ENCODE measurements at places on chromosomes 3 and 15. TPM values are rescaled to one million over a fixed set of nuclear protein-coding genes. Genes with fewer than 3 reads are reported as not detected.

The PARL gene
- 40.4 TPM for total RNA-seq

The GABRA5 gene
- not detected for total RNA-seq

The ARF4 gene
- total RNA-seq: 50.4 TPM

The SMCO1 gene
- not detected for total RNA-seq

The MEX3B gene
- total RNA-seq: 0.76 TPM

The FGF7 gene
- not detected for total RNA-seq

The PLSCR5 gene
- not detected for total RNA-seq

The ZNF710 gene
- total RNA-seq: 23.7 TPM

The COPS2 gene
- 53.7 TPM for total RNA-seq

The TMEM212 gene
- total RNA-seq: not detected

The C3orf70 gene
- not detected for total RNA-seq

The AP3B2 gene
- not detected for total RNA-seq

The RASGRP1 gene
- 157 TPM for total RNA-seq

The ALG1L2 gene
- not detected for total RNA-seq

The LXN gene
- total RNA-seq: 8.1 TPM

The TMEM266 gene
- not detected for total RNA-seq

The LRRC34 gene
- total RNA-seq: 5.2 TPM

The ALDH1A2 gene
- not detected for total RNA-seq

The REC114 gene
- not detected for total RNA-seq

The GOLGA8J gene
- total RNA-seq: not detected

The P2RY12 gene
- total RNA-seq: not detected

The XYLB gene
- total RNA-seq: 2.9 TPM

The TGM5 gene
- not detected for total RNA-seq

The IMPG2 gene
- 0.58 TPM for total RNA-seq

The MYL3 gene
- total RNA-seq: not detected

The C3orf22 gene
- not detected for total RNA-seq

The HRH1 gene
- total RNA-seq: 0.22 TPM

The STX19 gene
- 0.18 TPM for total RNA-seq

The CDHR4 gene
- not detected for total RNA-seq

The NAALADL2 gene
- total RNA-seq: not detected

The PARP9 gene
- total RNA-seq: 92.5 TPM

The OR4F15 gene
- not detected for total RNA-seq

The BCHE gene
- total RNA-seq: not detected

The PAK6 gene
- total RNA-seq: 0.48 TPM

The DCBLD2 gene
- total RNA-seq: 3.0 TPM

The PODXL2 gene
- 2.8 TPM for total RNA-seq

The NEO1 gene
- 1.7 TPM for total RNA-seq

The ENTPD3 gene
- not detected for total RNA-seq

The RBP2 gene
- total RNA-seq: not detected

The LSMEM2 gene
- not detected for total RNA-seq

The NRROS gene
- total RNA-seq: 25.9 TPM

The PLA2G4E gene
- total RNA-seq: not detected

The KIF23 gene
- total RNA-seq: 48.9 TPM

The RETNLB gene
- not detected for total RNA-seq

The MB21D2 gene
- 15.3 TPM for total RNA-seq

The FBXO40 gene
- total RNA-seq: not detected

The DZIP1L gene
- 0.30 TPM for total RNA-seq

The OR4F6 gene
- not detected for total RNA-seq

The CRABP1 gene
- total RNA-seq: not detected

The WNT5A gene
- not detected for total RNA-seq

The BOC gene
- total RNA-seq: not detected

The NMNAT3 gene
- 0.73 TPM for total RNA-seq

The TAGLN3 gene
- total RNA-seq: not detected

The LYZL4 gene
- total RNA-seq: not detected

The ZNF106 gene
- total RNA-seq: 42.5 TPM

The ZNF80 gene
- 0.12 TPM for total RNA-seq

Data from activated naive CD4-positive, alpha-beta T cell treated with anti-CD3 and anti-CD28 coated beads, Interleukin-2, amount 10 ng/mL, durations not matched to agents 5 hours and 36 hours (primary cell).